ENCODE measurements at places on chromosomes 3 and 15. TPM values are rescaled to one million over a fixed set of nuclear protein-coding genes. Genes with fewer than 3 reads are reported as not detected.

GRCh38 chr15:72197460-72198355 lies at the start of gene GRAMD2A:
TSS of gene GRAMD2A (minus strand) at chr15:72197787.
- peaks cover 26% of the 10 kb centered on the region for H3K36me3 ChIP-seq
- no peak within 1 kb of the TSS for H3K27ac ChIP-seq
- H3K4me1 ChIP-seq = peaks cover 5% of the 10 kb centered on the region
- no peaks in the 10 kb centered on the region for H3K27me3 ChIP-seq

DNA sequence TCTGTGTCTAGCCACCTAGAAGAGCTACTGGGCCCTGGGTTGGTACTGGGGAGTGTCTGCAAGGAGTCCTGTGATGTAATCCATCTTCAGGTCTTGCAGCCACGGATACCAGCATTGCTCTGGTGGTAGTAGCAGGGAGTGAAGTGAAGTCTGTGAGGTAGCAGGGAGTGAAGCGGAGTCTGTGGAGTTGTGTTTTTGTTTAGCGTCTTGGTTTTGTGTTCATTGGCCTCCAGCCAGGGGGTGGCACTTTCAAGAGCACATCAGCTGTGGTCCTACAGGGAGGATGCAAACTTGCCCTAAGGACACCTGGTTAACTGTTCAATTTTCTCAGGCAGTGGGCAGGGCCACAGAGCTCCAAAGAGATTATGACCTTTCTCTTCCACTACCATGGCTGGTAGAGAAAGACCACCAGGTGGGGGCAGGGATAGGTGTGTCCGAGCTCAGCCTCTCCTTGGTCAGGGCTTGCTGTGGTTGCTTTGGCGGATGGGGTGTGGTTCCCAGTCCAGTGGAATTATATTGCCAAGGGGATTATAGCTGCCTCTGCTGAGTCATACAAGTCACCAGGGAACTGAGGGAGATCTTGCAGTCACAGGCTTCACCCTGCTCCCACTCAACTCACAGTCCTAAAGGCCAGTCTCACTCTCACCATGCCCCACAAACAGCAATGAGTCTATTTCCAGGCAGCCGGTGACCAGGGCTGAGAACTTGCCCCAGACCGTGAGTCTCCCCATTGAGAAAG lies 424.7 kb downstream of the ZBBX start:
- H3K36me3 ChIP-seq = no peaks in the 10 kb centered on the region
- H3K27ac ChIP-seq = no peak overlapping the region
- DNase-seq = no peak
- H3K27me3 ChIP-seq = peaks cover 12% of the 10 kb centered on the region
- no peaks in the 10 kb centered on the region for H3K4me1 ChIP-seq

DNA sequence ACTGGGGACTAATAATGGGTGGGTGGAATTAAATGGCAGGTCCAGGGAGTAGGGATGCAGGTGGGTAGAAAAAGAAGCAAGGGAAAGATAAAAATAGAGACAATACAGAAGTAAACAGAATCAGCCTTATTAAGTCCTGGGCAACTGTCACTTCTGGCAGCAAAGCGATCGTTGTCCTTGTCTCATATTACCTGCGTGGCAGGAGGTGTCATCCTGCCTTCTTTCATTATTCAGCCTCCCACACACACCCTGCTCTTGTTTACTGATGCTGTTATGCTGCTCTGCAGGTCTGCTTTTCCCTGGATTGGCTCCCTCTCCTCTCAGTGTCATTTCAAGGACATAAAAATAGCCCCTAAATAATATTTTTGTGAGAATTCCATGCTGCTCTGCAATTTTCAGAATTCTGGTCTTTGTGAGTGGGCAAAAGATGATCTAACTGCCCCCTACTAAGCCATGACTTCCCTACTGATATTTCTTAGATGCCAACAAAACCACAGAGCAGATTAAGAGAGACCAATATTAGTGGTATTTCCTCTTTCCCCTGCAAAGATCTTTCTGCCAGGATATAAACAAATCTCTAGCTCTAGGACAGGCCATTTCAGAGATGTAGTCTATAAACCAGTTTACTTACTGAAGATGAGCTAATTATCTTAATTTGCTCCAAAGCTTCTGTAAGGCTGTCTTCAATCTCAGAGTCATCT lies 8.5 kb downstream of the VEPH1 start:
- peaks cover 29% of the 10 kb centered on the region for H3K4me1 ChIP-seq
- no peaks in the 10 kb centered on the region for H3K27me3 ChIP-seq
- DNase-seq = no peak
- H3K4me3 ChIP-seq = no peak overlapping the region

GRCh38 chr3:188974856-188975599 lies 196.7 kb upstream of the TPRG1 start:
- peak overlapping the region; percentile 72 for H3K27ac ChIP-seq
- peaks cover 10% of the 10 kb centered on the region for H3K4me1 ChIP-seq
- no peak for DNase-seq
- H3K36me3 ChIP-seq = peaks cover 3% of the 10 kb centered on the region

FANCD2OS gene
- total RNA-seq = not detected

DNA sequence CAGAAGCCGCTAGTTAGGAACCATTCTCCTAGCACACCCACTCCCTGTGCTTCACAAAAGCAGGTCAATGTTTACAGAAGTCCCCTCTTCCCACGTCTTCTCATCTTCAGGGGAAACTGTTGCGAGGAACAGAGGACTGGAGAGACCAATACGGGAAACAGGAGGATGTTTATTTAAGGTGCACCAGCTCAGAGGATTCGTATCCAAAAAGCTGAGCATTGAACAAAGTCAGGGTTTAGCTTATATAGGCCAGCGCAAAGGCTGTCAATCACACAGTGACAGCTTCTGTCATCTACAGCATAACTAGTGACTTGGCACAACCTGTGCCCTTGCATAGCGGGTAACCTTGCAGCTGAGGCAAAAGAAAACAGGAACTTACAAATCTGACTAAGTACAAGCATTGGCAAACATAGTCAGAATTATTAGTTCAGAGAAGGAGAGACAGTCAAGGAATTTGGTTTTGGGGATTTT lies 61.3 kb downstream of the ZDHHC19 start:
- H3K27ac ChIP-seq = no peak overlapping the region
- H3K4me1 ChIP-seq = peaks cover under 1% of the 10 kb centered on the region
- no peaks in the 10 kb centered on the region for H3K36me3 ChIP-seq
- peak; percentile 2 for DNase-seq
- H3K4me3 ChIP-seq = no peak overlapping the region
- no peaks in the 10 kb centered on the region for H3K27me3 ChIP-seq

CDHR4 gene
- total RNA-seq = not detected
